ENCODE measurements at places on chromosomes 16 and 17.

DNA sequence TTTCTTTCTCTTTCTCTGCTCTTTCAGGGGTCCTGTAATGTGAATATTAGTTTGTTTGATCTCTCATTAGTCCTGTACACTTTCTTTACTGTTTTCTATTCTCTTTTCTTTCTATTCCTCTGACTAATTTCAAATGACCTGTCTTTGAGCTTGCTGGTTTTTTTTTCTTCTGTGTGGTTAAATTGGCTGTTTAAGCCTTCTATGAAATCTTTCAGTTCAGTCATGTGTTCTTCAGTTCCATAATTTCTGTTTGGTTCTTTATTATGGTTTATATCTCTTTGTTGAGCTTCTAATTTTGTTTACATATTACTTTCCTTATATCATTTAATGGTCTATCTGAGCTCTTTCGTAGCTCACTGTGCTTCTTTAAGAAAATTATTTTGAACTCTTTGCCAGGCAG lies 31.3 kb upstream of the NKD1 start:
- no peak for DNase-seq

DNA sequence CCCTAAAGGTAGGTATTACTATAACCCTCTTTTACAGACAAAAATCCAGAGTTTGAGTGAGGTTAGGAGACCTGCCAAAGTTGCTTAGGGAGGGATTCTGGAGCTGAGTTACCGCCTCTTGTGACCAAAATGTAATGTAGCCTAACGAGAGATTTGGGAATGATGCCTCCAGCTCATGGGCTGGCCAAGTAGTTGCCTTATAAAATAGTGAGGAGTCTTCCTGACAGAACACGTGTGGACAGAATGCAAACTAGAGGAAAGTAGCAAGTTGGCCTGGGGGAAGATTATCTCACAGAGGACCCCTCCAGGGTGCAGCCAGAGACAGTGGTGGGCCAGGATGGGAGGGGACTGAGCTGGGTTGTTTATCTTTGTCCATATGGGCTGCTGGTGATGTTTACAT lies 543.7 kb upstream of the CDH11 start:
- no peak for DNase-seq

DNA sequence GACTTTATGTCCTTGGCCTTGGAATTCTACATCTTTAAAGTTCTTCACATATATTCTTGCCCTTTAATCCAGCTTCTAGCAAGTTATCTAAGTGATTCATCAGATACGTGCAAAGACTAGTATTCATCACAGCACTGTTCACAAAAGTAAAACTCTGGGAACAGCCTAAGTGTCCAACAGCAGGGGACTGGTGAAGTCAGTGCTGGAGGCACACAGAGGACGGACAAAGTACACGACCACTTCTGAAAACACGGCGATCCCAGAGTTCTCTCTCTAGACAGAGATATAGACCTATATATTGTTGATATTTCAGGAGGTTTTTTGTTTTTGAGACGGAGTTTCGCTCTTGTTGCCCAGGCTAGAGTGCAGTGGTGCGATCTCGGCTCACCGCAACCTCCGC lies 12.8 kb downstream of the CTRB1 start:
- DNase-seq = no peak

GRCh38 chr16:56306690-56307533 lies 115.6 kb downstream of the GNAO1 start:
- no peak for DNase-seq

DNA sequence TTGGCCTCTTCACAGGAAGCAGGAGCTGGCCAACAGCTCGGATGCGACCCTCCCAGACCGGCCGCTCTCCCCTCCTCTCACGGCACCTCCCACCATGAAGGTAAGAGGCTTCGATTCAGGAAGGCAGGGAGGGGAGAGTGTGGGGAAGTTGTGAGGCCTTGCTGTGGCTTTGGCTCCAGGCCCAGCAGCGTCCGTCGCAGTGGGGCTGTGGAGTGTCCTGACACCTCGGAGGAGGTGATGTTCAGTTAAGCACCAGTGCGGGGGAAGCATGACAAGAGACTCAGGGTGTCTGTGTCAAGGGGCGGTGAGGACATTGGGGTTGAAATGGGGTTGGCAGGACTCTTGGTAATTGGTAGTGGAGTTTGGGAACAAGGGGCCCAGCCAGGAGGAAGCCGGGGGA lies 109.0 kb downstream of the RAP1GAP2 start:
- no peak for DNase-seq

GRCh38 chr16:8512941-8513624 lies 77.2 kb downstream of the TMEM114 start:
- no peak for DNase-seq

DNA sequence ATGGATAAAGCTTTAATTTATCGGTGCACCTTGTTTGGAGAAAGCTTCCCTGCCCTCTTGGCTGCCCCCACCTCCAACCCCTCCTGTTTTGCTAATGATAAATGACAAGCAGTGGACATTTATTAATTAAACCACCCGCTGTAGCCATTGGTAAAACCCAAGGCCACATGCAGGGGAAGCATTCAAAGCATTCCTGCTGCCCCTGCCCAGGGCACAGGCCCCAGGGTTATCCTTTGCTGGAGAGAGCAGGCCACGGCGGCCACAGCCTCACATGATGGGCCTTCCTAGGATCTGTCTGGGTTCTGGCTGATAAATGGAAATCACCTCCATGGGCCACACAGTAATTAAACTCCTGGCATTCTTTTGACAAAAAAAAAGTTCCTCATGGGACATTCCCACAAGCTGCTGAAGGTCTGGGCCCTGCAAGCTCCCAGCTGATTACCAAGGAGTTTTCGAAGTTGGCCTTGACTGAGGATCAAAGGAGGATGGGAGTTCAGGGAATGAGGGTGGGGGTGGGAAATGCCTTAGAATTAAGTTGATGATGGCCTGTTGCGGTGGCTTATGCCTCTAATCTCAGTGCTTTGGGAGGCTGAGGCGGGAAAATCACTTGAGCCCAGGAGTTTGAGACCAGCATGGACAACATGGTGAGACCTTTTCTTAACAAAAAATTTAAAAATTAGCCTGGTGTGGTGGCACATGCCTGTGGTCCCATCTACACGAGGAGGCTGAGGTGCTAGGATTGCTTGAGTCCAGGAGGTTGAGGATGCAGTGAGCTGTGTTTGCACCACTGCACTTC lies 35.5 kb downstream of the SOST start:
- no peak for DNase-seq

All from AML-193 (cell line).